Activated T-cell treated with anti-CD3 and anti-CD28 coated beads for 1 hour (primary cell): ENCODE measurements at places on chromosomes 16 and 17.

GRCh38 chr17:78933959-78934568 lies 8.9 kb upstream of the TIMP2 start:
- no peak for DNase-seq

- DNase-seq, result no peak
Measured at GRCh38 chr17:2266865-2267228, 36.7 kb downstream of the SMG6 start.

DNA sequence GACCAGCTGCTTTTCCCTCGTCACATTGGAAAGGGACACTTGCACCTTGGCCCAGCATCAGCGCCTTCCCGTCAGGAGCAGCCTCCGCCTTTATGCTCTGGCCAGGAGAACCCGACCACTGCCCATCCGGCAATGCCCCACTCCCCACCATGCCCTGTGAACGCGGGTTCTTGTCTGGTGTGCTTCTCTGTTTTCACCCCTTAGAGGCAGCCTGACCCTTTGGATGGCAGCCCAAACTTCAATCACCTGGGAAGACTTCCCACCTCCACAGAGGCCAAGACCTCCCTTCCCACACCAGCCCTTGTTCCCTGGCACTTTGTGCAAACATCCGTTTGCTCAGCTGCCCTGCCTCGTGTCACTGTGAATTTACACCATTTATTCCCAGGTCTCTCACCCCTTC lies 87.0 kb downstream of the DNAH17 start:
- no peak for DNase-seq

DNA sequence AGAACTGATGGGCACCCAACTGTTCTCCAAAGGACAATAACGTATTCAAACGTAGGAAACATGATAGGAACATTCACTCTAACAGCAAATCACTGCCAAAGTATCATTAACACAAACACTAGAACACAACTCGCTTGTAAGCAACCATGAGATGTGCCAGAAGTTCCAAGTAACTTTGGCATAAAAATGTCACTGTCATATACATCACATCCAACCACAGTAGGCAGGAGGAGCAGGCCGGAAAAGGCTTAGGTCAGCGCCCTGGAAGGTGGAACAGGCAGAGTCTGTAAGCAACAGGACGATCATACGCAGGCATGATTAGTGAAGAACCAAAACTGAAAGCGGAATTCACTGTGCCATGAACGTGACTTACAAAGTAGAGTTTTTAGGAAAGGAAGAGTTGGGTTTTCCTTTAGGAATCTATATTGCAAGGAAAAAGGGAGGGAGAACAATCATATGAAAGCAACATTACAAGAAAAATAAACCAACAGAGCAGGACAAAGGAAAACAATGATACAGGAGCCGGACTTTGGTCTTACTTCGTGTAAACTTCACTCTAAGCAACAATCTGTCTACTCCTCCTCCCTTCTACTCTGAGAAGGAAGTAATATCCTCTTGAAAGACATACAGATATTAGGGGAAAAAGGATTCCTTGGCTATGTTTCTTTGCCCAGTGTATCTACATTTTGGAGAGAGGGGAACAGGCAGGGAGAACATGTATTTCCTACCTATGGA lies 52.3 kb downstream of the YWHAE start:
- no peak for DNase-seq

DNA sequence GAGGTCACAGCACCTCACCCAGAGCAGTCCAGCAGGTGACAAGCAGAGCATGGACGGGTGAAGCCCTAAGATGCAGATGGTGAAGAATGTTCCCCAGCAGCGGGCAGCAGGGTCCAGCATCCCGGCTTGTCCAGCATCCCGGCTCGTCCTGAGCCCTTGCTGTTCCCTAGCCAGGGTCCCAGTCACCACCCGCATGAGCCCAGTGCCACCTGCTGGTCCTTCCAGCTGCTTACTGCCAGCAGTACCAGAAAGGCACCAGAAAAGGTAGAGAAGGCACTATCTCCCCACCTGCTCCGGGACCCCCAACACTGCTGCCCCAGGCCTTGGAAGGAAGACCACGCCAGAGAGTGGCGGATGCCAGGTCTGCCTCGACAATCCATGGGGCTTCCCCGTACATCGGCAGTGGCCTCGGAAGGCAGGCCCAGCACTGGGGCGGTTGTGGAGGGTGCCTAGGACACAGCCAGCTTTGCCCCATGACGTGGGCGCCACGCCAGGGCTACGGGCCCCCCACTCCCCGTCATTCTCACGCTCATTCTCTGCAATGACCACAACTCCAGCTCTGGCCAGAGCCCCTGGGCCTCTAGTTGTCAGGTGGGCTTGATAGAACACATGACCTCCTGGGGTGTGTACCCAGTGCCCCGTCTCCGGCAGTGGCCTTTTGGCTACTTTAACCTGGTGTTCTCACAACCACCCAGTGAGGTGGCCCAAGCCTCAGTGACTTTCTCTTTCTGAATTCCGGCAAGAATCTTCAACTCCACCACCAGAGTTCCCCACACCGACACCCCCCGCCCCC lies 1.4 kb downstream of the CENPX start:
- peak; percentile 38 for DNase-seq

GRCh38 chr17:55625521-55625920 lies 97.1 kb downstream of the TMEM100 start:
- DNase-seq, result no peak

DNA sequence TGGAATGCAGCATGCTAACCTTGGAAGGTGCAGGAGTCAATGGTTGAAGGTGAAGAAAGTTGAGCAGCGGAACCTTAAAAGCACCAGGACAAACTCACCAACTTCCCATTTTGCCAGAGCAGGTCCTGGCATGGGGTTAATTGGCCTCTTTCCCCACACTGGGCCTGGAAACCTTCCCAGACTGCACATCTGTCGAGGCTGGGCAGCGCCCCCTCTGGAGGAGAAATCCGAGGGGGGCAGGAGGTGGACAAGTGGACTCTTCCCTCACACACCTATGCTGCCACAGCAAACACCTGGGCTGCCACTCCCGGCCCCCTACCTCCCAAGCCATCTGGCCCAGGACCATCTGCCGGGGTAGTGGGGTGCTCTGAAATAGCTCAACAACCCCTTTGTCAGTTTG lies 232.4 kb downstream of the CBLN1 start:
- no peak for DNase-seq

- DNase-seq, result no peak
Measured at GRCh38 chr17:9844153-9844552, 18.4 kb downstream of the GLP2R start.

DNA sequence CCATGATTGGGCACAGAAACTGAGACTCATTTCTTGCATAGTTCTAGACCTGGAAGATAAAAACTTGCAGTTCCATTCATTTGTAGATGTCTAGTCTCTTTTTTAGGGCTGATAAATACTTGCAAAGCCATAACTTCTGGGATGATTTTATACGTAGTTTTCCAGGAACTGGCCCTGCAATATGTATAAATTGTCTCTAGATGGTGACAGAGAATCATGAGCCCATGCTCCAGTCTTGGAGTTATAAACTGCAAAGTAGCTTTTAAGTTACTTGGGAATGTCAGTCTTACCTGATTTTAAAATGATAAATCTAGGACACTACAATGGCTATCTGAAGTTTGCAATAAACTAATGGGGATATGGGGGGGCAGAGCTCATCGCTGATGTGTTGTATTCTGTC lies 3.0 kb upstream of the ADAMTS18 start:
- DNase-seq, result no peak

DNA sequence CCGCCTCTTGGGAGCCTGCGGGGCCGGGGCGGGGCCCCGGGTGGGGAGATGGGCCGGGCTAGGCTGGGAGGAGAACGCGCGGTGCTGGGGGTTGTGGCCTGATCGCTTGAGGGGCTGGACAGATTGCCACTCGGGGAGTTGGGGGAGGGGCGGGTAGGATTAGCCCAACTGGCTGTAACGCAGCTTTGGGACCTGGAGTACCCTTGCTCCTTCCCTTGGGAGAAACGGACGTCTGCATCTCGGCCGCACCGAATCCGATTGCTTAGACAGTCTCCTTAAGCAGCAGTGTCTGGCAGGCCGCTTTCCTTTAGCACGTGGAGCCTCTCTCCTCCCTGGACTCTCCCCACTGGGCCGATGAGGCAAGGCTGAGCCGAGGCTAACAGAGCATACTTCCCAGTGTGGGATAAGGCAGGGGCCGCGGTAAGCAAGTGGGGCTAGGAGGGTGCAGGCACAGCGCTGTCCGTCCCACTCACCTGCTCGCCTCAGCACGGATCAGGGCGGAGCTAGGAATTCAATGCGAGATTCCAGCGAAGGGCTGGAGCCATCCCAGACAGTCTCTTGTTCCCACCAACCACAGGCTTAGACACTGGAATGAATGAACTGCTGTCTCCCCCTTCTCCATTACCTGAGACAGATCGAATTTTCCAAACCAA lies 540 bp upstream of the ACLY start:
- DNase-seq, result no peak

GRCh38 chr17:65678546-65678945 lies 117.1 kb upstream of the AXIN2 start:
- no peak for DNase-seq

DNA sequence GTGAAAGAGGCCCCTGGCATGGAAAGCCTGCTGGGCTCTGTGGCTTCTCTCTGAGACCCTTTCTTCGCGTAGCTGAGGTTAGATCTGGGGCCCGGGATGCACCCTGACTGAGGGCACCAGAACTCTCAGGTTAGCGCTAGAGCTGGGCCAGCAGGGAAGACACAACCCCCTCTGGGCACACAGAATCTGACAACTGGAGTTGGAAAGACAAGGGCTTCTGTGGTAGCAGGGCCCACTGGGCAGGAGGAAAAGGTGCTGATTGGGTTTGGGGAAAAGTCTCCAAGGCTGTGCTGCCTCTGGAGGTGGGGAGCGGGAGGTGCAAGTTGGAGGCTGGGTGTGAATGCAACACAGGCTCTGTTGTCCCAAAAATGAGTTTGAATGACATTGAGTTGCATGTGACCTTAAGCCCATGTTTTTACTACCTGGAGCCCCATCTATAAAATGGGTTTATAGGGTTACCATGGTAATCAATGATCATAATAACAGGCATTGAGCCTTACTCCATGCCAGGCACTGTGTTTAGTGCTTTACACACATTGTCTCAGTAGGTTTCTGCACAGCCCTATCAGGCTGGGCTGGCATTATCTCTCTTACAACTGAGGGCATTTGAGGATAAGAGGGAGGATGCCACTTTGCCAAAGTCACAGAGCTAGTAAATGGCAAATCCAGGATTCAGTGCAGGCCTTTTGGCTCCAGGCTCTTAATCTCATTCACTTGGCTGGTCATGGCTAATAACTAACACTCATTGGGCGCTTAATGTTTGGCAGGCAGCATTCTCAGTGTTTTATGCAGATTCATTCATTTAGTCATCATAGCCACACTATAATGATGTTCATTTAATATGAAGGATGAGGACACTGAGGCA lies 9.5 kb upstream of the IGFBP4 start:
- DNase-seq, result no peak

GRCh38 chr17:72399608-72400487 lies 279.0 kb downstream of the SOX9 start:
- DNase-seq, result no peak

- no peak for DNase-seq
Measured at GRCh38 chr17:4501295-4501949, 2.7 kb downstream of the SPNS2 start.

DNA sequence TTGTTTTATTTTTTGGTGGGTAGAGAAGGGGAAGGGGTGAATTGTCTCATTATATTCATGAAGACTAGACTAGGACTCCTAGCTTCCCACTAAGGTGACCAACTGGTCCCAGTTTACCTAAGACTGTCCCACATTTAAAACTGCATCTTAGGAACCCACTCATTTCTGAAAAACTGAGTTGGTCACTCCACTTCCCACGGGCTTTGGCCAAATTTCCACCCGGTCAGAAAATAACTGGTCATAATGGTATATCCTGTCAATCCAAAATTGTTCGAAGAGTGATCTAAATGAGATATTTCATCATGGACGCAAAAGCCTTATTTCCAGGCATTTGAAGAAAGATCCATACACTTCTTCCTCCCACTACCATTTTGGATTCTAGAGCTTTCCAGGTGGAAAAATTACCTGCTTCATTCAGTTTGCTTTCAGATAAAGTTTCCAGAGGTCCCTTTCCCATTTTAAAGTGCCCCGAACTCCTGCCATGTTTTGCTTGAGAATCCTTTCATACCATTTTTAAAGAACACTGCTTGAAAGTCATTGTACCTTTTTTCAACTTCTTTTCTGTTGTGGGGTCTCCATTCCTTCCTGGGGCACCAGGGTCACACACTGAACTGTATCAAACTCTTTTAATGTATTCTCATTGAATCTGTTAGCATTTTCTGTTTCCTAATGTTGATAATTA lies 21.8 kb upstream of the ZFHX3 start:
- DNase-seq, result no peak

DNA sequence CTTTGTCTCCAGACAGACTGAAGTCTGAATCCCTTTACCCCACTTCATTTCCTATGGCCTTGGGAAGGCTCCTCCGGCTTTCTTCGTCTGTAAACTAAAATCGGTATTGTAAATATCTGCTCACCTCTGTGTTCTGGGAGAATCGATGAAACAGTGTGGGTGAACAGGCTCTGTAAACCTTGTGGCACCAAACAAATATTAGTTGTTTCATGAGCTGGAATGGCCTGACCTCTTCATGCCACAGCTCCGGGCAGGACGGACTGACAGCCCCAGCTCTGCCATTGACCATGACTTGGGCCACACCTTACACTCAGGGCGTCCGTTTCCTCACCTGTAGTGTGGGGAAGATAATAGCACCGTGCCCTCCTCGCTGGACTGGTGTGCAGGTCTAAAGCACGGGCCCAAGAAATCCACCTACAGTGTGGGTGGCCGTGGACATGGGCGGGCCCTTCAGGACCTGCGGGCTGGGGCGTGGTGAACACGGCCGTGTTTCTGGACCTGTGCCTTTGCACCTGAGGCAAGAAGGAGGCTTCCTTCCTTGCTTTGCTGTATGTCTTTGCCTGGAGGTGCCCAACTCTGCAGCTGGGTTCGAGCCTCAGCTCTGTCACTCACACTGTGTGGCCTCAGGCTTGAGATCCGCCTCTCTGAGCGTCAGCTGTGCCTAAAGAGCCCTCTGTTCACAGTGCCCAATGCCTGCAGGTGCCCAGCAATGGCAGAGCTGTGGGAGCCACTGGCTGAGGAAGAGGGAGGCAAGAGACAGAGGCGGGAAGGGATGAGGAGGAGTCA lies 6.1 kb upstream of the OSGIN1 start:
- no peak for DNase-seq

DNA sequence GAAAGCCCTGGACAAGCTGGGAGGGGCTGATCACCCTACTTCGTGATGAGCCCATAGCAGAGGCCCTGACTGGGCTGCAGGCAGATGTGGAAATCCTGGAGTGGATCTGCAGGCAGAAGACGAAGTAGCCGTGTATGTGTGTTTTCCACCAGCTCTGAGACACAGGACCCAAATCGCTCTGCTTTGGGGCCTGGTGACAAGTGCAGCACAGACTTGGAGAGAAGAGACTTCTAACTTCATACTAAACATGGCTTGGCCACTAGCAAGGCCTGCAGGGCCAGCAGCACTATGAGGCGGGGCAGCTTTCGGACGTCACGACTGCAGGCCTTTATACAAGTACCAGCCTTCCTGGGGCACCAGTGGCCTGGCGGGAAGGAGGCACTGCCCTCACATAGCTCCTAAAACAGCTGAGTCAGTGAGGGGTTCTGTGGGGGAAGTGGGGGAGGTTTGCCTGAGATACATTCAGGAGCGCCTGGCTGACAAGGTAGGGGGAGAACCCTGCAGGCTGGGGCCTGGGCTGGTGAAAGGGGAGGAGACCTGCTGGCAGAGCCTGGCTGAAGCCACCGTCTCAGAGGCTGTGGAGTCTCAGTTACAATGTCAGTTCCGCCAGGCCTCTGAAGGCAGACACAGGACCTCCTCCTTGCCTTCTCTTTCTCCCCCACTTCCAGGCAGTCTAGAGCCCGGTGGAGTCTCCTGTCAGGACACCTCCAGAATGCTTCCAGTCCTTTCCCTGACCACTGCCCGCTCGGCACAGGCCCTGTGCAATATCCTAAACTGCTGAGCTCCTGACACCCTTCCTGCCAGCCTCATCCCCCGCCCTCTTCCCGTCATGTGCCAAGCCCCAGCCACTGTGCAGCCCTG lies 73.4 kb downstream of the WSB1 start:
- no peak for DNase-seq
